ENCODE measurements at places on chromosomes 7 and 10.
A peak's percentile ranks its signal among the peaks of the same experiment; 100 is the strongest.

DNA sequence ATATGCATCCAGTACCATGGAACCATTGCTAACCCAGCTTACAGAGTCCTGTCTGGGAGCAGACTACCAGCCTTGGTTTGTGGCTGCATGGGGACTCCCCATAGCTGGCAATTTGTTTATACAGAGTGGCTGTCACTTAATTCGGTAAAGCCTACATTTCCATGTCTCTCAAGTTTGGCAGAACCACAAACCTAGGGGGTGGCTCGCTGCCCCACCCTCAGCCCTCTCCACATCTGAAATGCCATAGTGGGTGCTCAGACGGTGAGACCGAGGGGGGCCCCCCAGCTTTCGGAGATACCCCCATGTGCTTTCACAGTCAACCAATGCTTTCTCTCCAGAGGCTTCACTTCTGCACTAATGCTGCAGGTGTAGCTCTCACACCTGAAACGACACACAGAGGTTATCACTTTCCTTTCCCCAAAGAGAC lies 75.5 kb upstream of the KAT6B start:
- DNase-seq, result peak; percentile 24

DNA sequence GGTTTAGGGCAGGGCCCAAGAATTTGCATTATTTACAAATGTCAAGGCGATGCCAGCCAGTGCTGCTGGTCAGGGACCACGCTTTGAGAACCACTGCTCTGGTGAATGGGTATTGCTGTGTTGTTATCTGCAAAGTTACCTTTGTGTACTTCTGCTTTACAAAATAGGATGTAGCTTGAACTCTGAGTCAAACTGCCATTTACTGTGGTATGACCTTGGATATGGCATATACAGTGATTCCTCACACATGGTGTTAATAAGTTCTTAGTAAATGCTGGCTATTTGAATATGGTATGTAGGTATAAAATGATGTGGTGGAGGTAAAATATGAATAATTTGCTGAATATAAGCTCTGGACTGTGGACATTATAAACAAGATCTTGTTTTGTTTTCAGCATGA lies 148.9 kb downstream of the AUTS2 start:
- no peak for DNase-seq

GRCh38 chr7:84735677-84736076 lies 451.2 kb downstream of the SEMA3D start:
- no peak for DNase-seq

DNA sequence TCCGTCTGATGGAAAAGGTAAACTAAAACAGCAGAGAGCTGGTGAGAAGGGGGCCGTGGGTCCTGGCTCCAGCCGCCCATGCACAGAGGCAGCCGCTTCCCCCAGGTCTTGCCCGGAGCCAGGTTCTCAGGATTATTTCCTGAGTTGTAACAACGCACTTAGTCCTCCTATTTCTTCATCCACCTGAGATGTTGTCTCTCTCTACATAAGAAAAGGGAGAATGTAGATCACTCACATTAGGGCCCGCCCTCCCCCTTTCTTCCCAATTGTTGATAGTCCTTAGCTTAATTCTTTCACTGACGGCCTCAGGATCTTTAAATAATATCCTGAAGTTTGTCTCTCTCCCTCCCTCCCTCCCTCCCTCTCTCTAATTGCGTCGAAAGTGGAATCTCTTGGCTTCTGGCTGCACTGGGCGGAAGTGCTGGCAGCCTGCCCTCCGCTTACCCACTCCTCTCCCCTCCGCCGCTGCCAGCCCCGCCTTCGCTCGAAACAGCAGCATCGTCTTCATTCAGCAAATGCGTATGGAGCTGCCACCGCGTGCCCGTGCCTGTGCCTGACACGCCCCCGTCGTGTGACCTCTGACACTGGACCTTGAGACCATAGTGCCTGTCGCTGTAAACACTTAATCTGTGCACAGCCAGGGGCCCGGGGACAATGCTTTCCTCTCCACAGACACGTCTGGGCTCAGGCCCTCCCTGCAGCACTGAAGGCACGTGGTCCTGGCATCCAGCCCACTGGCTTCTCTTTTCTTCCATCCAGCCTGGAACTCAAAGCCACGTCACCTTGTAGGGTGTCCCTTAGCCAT lies 174.5 kb upstream of the PPP2R2D start:
- no peak for DNase-seq

DNA sequence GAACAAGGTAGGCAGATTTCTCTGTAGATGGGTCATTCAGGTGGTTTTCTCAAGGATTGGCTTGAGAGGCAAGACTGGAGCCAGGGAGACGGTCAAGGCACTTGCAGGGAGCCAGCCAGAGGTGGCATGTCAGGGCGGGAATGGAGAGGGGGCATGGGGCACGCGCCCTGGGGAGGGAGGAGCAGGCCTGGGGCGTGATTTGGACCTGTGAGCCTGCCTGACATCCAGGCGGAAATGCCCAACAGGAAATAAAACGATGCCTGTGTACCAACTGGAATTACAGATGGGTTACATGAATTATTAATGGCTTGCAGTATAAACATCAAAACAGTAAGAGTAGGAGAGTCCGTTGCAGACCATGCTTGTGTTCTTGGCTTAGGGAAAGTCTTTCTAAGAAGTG lies 8.6 kb upstream of the SUN1 start:
- no peak for DNase-seq

DNA sequence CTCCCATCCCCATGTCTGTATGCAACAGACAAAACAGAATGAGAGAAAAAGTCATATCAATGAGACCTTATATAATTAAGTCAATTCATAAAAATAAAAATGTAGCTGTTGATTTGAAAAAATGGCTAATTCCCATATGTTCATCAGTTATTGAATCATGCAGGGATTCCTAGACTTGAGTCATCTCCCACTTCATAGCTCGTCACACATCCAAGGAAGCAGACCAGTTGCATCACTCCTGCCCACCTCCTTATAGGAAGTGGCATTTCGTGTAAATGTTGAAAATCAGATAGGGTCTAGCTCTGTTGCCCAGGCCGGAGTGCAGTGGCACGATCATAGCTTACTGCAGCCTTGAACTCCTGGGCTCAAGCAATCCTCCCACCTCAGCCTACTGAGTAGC lies 56.1 kb upstream of the SH2B2 start:
- DNase-seq, result no peak

GRCh38 chr10:91088300-91089140 lies 131.9 kb upstream of the PCGF5 start:
- DNase-seq, result no peak

DNA sequence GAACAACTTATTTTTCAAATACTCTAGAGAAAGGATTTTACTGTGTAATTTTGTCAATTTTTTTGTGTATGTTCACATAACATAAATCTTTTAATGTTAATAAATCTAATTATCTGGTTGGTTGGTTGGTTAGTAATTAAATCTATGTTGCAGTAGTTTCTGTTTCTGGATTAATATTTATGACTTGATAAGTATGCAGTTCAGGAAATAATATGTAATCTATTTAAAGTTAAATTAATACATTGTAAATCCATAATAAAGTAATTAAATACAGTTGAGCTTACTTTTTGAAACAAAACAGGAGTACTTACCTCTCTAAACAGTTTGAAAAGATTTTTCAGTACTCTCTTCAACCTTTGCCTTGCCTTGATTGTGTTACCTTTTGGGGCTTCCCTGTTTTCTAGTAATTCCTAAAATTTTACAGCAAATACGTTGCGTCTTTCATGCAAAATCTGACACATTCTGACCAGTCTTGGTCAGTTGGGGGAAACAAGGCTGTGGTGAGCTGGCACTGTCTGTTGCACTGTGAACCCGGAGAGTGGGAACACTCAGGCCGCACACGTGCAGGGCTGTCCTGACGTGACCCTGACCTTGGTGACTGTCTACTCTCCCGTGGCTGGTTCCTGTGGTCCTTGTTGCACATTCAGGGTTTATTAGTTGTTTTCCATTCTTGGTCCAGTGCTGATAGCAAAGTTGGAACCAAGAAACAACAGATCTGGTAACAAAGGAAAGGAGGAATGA lies 45.6 kb upstream of the FGL2 start:
- DNase-seq, result no peak

GRCh38 chr10:92787557-92788152 lies 60.7 kb upstream of the EXOC6 start:
- no peak for DNase-seq

GRCh38 chr7:31192986-31193385 lies 140.9 kb downstream of the ADCYAP1R1 start:
- DNase-seq, result peak; percentile 9

GRCh38 chr7:77727527-77727926 lies 31.3 kb downstream of the RSBN1L start:
- DNase-seq, result no peak

DNA sequence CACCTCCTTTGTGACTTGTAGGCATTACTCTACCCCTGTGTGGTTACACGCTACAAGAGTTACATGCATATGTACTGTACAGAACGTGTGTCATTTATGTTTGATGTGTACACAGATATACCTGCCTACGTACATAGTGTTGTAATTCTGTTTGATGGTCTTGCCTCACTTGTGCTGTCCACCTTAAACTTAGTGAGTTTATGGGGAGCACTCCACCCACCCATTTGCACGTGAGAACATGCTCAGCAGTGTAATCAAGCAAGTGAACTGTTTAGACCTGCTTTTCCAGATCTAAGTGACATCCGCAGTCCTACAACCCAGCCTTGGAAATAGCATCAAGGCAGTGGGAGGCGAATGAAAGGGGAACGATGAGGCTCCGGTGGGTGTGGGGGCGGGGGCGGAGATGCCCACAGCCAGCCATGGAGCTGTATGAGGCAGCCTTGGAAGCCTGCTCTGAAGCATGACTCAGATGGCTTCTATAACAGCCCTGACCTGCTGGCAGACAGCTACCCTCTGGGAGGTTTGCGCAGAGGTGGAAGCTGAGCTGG lies 52.1 kb downstream of the SUFU start:
- DNase-seq, result no peak

- DNase-seq, result no peak
Observed at GRCh38 chr7:123961771-123962170, 36.7 kb downstream of the SPAM1 start.

DNA sequence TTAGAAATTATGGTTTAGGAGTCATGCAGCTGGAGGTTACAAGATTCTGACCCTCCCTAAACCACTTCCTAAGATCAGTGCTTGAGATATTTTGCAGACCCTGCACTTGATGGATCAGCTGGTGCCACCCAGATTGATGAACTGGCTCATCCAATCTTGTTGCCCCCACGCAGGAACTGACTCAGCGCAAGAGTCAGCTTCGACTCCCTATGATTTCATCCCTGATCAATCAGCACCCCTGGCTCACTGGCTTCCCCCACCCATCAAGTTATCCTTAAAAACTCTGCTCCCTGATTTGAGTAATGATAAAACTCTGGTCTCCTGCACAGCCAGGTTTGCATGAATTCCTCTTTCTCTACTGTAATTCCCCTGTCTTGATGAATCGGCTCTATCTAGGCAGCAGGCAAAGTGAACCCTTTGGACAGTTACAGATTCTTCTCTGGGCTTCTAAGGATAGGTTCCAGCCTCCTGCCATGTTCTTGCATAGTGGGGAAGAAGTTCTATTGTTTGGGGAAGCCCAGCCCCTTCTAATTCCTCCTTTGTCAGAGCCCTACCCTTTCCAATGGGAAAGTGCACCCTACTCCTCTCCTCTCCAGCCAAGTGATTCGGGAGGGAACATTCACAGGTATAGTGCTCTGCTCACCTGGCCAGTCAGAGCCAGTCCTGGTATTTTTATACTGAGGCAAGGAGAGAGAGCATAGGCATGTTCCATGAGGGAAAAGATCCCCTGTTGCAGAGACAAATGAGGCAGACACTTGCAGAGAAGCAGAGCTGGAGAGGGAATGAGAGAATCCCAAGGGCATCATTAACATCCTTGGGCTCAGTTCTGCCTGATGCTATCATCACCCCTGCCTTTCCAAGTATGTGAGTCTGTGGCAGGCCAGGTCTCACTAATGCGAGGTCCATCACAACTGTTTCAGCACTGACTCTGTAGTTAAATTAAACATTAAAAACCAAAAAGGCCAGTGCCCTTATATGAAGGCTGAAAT lies 224.4 kb upstream of the GALNT17 start:
- no peak for DNase-seq

DNA sequence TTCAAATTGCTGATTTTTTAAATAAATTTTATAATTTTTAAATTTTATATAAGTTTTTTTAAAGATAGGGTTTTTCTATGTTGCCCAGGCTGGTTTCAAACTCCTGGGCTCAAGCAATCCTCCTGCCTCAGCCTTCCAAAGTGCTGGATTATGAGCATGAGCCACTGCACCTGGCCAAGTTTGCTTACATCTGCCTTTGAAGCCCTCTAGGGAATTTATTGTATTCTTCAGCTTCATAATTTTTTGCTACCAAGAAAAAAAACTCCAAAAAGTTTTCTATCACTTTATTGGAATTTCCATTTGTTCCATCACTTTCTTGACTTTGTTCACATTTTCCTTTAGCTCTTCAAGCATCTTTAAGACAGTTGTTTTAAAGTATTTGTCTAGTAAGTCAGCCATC lies 3.8 kb upstream of the POLD2 start:
- no peak for DNase-seq

DNA sequence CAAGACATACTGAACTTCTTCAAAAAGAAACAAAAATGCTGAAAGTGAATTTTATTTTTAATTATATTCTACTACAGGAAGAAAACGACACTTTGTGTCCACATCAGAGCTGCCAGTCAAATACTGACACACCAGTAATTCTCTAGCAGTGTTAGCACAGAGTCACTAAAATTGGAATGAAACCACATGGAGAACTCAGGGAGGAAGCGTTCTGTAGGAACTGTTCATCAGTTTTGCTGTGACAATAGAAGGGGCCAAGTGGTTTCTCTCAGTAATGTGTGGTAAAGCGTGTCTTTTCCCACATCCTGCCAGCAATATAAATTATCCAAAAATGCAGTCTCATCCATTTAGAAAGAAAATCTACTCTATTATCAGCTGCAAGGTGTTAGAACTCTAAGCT lies 683.3 kb downstream of the GRM8 start:
- DNase-seq, result no peak

GRCh38 chr10:60314069-60314940 lies 75.4 kb downstream of the ANK3 start:
- DNase-seq, result no peak

DNA sequence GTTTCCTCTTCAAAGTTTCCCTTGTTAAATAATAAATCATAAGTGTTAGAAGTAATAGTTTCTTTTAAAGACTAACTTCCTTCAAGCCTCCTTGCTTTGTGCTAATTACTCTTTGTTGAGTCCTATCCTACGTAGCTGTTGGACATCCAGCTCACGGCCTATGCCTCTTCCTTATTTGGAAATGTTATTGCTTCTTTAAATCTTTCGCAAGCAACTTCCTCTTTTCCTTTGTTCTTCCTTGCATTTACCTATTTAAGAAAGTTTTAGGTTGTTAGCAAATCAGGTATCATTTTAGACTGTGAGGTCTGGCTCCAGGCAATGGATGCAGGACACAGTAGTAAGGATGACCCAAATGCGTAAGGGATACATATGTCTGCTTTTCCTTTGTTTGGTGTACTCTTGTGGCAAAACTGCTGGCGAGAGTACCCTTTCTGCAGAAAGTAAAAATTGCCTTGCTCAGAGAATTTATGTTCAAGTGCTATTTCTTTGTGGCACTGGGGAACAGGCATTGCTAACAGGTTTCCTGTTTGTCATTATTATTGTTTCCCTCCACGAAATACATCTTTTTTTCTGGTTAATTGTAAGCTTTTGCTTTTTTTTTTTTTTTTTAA lies 110.5 kb downstream of the DYNC2I1 start:
- no peak for DNase-seq

- DNase-seq, result no peak
Observed at GRCh38 chr10:34121125-34121753, 693.9 kb downstream of the PARD3 start.

GRCh38 chr7:75914655-75915415 lies at the start of gene POR:
TSS of gene POR (plus strand) at chr7:75915155. CDS start at chr7:75954002, 38,847 bp downstream.
- peak; percentile 94 for DNase-seq

Data from GM19239 (cell line).